Jurkat, Clone E6-1 (cell line): ENCODE measurements at places on chromosomes 1 and 21.

GRCh38 chr1:81569761-81570160, 231.0 kb upstream of the ADGRL2 start:
- DNase-seq = no peak

DNA sequence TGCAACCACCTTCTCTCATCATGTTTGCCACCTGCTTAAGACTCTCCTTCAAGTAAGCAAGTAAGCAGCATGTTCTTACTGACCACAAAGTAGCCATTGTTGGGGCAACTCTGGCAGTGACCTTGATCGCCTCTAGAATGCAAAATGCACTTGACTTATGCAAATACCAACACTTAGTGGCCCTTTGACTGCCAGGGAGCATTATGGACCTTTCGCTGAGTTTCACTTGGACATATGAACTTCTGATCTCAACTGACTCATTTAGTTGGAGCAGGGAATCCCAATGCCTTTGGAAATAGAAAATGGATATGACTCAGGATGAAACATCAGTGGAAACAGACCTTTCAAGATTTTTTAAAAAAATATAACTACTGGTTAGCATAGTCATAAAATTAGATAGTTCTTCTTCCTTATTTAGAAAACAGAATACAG, 6.1 kb upstream of the PLA2G5 start:
- DNase-seq = no peak

DNA sequence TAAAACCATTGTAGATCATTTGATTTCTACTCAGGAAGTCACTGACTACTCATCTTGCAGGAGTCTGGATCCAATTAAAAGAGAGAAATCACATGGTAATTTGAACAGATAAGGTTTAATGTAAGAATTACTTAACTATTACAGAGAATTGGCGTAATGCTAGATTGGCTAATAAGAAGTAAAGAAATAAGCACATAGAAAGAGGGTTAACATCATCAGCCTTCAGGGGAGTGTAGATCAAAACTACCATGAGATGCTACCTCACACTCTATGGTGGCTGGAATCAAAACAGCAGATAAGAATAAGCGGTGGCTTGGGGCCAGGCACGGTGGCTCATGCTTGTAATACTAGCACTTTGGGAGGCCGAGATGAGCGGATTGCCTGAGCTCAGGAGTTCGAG, 11.7 kb downstream of the ST3GAL3 start:
- no peak for DNase-seq

GRCh38 chr1:230271300-230272035, 154.7 kb downstream of the PGBD5 start:
- DNase-seq = no peak

DNA sequence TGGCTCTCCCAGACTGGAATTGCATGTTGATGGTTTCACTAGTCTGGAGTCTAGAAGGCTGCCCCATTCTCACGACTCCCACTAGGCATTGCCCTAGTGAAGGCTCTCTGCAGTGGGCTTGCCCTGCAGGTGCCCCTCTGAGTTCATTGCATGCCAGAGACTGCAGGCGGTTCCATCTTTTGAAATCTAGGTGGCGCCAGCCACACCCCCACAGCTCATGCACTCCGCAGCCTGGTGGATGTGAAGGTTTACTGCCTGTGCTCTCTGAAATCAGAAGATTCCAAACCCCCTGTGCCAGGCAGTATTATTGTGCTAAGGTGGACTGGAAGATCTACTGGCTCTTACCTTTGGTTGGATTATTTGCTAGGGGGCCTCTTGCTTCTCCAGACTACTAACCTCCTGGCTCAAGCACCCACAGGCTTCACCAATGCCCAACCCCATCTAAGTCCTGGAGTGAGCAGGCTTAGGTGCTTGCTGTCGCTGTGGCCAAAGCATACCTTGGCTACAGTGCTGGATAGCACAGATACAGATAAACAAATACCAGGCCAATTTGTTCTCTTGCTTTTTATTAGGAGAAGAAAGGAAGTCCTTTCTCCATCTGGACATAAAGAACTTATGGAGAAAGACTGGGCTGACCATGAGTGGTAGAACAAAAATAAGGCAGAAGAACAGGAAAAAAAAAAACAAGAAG, 83.5 kb upstream of the SIM2 start:
- DNase-seq = peak; percentile 21

- no peak for DNase-seq
Observed at GRCh38 chr1:93036672-93037071, 42.4 kb upstream of the MTF2 start.

GRCh38 chr1:28141685-28142084, 34.8 kb downstream of the PTAFR start:
- no peak for DNase-seq

GRCh38 chr1:55634516-55634915, 419.4 kb upstream of the USP24 start:
- no peak for DNase-seq

DNA sequence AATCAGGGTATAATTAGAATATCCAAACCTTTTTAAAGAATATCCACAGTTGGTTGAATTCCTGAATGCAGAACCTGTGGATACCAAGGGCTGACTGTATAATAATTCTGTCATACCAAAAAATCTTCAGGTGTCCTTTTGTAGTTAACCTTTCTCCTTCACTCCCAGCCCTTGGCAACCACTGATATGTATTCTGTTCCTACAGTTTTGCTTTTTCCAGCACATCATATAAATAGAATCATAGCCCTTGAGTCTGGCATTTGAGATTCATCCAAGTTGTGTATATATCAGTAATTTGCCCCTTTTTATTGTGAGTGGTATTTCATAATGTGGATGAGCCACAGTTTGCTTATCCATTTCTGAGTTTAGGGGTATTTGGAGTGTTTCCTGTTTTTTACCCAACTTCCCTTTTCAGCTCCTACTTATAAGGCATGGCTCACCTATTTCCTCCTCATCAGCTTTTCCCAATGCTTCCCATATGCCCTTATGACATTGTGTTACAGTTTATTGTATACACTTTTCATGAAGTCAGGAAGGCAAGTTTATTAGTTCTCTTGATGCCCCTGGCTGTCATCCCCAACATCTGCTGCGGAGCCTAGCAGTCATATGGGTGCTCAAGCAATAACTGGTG, 35.0 kb upstream of the AGO1 start:
- DNase-seq = no peak

GRCh38 chr1:206469933-206470691, at the start of gene IKBKE:
Gene IKBKE (plus strand): TSS chr1:206470476. CDS start chr1:206473228, 2,752 bp downstream.
- peak; percentile 77 for DNase-seq

- no peak for DNase-seq
Observed at GRCh38 chr1:155012776-155013602, 10.4 kb downstream of the ZBTB7B start.

GRCh38 chr1:151562661-151563060, 22.6 kb downstream of the TUFT1 start:
- DNase-seq = no peak

- no peak for DNase-seq
Observed at GRCh38 chr1:238061967-238062613, 171.4 kb upstream of the ZP4 start.

GRCh38 chr1:114554577-114554976, 26.8 kb downstream of the BCAS2 start:
- DNase-seq = no peak

DNA sequence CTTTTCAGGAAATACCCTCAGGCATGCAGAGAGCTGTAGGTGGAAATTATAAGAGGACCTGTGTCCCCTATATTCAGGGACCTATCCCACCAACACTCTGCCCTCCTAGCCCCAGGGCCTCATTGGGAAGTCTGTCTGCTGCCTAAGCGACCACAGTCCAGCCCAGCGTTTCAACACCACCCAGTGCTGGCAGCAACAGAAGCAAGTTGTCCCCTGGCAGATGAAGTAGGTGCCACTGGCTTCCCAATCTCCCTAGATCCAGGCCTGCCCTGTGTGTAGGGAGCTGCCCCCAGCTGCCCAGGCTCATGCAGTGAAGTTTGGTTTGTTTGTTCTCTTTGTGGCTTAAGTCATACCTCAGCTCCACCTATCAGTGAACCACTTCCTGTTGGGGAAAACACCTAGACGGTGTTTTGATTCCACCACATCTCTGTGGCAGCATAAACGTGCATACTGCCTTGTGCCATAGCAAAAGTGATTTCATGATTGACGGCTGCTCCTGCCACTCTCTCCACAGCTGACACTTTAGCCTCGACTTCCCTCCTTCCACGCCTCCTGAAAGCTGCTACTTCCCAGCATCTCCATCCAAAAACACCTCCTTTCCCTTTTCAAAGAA, 8.1 kb upstream of the LEFTY1 start:
- DNase-seq = peak; percentile 88

DNA sequence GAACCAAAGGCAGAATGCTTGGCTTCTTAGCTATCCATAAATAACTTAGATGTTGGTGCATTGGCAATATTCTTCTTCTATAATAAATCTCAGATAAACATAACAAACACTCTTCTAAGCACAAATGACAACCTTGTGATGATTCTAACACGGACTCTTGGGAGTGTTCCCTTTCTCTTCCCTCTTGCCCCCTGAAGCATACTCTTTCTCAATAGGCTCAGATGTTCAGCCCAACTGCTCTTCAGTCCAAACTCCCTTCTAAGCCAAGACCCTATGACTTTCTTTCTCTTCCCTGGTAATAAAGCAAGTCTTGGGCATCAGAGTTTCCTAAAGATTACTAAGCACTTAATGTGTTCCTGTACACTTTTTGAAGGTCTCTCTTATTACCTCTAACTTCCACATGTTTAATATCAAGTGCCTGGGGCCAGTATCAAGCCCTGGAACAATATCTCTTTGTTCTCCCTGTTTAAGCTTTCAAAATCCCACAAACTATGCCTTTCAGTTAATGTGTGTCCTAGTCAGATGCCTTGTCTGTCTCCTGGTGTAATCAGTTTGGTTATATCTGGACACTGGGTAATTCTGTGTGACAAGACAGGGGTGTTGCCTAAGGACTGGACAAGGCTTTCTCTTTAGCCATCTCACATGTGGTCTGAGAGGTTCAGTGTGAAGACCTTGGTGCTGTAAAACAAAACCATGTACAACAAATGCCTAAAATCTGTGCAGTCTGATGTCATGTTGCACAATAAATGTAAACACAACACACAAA, 92.9 kb upstream of the IVNS1ABP start:
- no peak for DNase-seq

DNA sequence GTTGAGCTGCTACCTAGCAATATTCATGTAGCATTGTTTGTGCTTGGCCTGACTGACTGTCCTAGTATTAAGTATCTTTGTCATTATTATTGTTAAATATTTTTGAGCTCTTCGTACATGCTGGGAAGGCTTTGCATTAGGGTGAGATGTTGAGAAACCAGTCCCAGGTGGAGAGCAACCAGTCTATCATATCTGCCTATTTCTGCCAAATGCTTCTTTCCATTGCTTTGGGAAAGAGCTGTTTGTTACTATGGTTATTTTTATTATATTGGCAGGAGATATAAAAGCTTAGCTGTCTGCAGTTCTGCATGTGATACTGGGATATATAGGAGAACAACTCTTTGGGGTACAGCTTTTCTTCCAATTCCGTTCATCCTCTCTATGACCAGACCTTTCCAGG, 85.1 kb downstream of the CLDN17 start:
- no peak for DNase-seq

DNA sequence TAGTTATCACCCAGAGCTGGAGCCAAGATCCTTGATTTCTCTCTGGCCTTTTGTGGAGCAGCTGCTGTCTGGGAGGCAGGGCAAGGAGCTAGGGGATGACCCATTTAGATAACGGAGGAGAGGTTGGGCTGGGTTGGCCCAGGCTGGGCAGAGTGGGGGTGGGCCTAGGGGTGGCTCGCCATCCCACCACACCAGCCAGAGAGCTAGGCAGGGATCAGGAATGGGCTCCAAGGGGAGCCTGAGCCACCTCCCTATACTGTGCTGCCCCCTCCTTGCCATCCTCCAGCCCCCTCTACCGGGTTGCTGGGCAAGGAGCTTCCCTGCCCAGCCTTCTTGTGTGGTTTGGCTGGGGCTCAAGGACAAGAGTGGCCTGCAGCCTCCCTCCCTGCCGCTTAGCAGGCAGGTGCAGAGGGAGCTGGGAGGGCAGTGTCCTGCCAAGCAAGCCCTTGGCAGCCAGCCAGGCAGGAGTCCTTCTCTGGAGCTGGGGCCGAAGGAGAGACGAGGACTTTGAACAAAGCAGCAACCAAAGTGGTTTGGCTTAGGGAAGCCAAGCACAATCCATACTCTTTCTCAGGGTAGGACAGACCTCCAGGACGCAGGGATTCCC, 4.1 kb downstream of the NUAK2 start:
- no peak for DNase-seq

DNA sequence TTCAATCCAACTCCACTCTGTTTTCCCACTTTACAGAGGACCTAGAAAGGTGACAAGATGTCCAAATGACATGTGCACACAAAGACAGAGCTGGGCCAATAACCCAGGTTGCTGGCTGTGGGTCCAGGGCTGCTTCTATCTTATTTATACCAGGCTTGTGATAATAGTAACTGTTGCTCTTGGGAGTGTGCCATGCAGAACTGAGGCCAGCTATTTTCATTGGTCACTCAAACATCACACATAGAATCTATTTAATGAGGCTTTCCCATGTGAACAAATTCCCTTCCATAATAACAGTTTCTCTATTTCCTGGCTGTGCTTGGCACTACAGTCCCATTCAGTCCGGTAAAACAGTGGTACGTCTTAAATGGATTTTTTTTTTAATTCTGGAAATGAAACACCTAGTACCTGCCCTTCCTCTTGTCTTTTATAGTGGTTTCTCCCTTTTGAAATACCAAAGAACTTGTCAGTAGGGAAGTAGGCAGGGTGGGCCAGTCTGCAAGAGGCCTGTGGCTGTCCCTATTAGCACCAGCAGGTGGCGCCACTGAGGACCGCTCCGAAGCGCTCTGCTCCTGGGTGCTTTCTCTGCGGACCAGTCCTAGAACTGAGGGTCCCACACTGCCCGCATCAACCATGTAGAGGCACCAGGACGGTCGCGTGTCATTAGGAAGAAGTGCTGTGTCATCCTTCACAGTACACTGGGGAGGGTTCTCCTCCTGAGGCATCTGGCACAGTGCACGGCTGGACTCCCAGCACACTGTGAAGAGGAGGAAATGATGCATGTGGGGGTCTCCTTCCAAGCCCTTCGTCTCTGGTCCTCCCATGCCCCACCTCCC, 52.1 kb downstream of the GPR161 start:
- peak; percentile 37 for DNase-seq

DNA sequence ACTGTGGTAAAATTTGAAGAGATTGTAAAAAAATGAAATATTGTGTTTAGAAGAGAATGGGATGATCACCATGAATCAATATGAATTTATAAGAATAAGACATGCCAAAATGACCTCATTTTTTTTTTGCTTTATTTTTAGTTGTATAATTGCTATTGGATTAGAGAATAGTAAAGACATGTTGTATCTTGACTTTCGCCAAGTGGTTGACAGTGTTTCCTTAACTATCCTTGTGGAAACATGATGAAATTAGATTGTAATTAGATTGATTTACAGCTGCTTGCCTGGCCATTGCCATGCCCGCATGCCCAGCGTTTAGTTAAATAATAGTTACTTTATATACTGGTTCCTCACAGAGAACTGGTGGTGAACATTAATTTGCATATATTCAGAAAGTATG, 154.9 kb downstream of the MAGI3 start:
- no peak for DNase-seq
